ENCODE measurements at places on chromosomes 5 and 9.

- no peak for DNase-seq
Observed at GRCh38 chr9:87682085-87682484, 43.8 kb upstream of the CTSL start.

DNA sequence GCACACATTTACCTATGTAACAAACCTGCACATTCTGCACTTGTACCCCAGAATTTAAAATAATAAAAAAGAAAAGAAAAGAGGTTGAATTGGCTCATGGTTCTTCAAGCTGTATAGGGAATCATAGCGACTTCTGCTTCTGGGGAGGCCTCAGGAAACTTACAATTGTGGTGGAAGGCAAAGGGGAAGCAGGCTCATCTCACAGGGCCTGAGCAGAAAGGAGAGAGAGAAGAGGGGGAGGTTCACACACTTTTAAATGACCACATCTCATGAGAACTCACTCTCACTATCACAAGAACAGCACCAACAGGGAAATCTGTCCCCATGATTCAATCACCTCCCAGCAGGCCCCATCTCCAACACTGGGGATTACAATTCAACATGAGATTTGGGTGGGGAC is 214.6 kb downstream of the CDK5RAP2 start:
- DNase-seq: no peak

- DNase-seq: no peak
Observed at GRCh38 chr9:21993893-21994555, at the start of gene CDKN2A. TSS of gene CDKN2A (minus strand) at chr9:21994392.

DNA sequence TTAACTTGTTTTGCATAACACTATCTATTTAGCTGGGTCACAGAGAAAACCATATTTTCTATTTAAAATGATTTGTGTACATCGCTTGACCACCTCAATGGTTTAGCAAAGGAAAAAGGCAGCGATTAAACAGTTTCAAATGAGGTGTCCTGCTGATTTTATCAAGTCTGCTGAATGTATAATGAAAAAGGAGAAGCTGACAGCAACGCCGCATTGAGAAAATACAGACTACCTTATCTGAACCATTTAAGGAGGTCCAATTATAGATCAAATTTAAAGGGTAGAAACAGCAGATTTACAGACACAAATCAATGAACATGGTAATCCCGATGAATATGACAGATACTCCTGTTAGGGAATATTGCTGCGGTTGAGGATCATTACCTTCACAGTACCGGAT is 29.6 kb downstream of the PSMB7 start:
- no peak for DNase-seq

DNA sequence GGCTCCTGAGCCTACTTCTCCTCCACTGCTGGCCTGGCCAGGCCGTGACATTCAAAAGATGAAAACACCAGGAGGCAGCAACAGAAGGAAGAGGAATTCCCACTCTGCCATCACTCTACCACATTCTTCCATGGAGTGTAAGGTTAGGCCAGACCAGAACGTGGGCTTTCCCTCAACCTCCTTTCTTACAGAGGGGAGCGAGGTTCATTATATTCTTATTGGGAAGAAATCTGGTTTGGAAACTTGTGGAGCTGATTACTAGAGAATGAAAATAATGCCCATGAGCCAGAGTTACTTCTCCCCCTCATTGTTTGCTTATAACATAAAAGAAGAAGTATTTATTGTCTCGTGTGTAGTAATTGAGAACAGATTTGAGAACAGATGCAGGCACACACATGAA is 136.3 kb upstream of the BASP1 start:
- DNase-seq: peak; percentile 71

DNA sequence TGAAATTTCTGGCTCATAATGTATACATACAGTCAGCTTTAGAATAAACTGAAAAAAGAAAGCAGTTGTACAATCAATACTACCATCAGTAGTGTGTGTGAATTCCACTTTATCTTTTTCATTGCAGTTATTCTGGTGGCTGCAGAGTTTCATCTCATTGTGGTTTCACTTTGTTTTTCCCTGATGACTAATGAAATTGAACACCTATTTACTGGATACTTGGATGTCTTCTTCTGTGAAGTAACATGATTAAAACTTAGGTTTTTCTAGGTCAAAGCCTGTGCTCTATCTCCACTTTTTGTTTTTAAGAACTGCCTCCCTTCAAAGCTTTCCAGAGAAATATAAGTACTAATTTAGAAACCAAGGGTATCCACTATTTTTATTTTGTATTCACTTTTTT is 174.3 kb downstream of the TRPM3 start:
- no peak for DNase-seq

GRCh38 chr5:180070756-180071530 is 616 bp downstream of the RNF130 start:
- DNase-seq: no peak

GRCh38 chr9:112112941-112113681 is 62.0 kb downstream of the SUSD1 start:
- DNase-seq: no peak

DNA sequence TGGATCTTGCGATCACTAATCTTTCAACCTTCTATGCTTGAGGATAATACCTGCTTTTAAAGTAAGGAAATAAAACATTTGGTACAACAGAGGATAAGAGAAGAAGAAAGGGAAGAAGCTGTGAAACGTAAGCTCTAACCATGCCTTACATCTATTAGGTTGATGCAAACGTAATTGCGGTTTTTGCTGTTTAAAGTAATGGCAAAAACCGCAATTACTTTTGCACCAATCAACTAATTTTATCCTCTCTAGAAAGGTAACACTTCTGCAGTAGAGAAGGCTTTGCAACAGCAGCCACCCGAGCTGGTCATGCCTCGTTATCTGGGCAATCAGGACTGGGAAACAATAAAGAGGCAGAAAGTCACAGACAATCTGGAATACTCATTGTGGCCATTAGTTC is 224.1 kb downstream of the MED10 start:
- DNase-seq: no peak

DNA sequence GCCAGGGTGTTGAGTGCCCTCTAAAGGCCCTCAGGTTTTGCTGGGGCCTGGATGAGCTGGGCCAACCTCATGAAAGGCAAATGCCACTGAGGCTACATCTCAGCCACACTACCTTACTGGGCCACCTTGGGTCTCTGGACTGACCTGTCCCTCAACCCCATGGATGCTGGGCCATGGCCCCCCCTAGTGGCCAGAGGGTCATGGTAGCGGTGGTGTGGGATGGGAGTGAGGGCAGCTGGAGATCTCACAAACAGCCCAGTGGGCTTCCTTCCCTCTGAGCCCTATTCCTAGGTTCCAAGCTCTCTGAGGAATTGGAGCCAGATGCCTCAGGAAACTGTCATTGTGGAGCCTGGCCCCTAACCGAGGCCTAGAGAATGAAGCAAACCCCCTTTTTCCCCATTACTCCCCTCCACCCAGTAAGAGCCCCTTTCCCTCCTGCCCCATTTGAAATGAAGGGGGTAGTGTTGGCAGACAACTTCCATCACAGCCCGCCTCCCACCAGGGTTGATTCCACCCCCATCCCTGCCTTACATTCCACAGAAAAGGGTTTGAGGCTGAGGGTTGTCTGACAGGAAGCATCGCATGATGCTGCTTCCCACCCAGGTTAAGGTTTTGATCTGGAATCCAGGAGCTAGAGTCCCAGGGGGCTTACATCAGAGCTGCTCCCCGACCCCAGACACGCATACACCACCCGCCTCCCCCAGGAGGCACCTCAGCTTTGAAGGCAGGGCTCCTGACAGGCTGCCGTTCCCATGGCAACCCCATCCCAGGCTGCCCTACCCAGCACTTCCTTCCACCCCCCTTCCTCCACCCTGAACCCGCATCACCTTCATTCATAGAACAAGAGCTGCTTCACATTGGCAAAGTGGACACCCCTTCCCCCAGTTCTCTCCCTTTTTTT is 63.9 kb downstream of the PCDH1 start:
- no peak for DNase-seq

GRCh38 chr9:123225374-123225813 is 43.0 kb downstream of the STRBP start:
- peak; percentile 34 for DNase-seq

- DNase-seq: no peak
Observed at GRCh38 chr9:82549174-82549821, 513.6 kb downstream of the RASEF start.

GRCh38 chr9:129854588-129855110 is 19.4 kb downstream of the USP20 start:
- no peak for DNase-seq

GRCh38 chr9:84567805-84568204 is 101.7 kb upstream of the NTRK2 start:
- DNase-seq: no peak

DNA sequence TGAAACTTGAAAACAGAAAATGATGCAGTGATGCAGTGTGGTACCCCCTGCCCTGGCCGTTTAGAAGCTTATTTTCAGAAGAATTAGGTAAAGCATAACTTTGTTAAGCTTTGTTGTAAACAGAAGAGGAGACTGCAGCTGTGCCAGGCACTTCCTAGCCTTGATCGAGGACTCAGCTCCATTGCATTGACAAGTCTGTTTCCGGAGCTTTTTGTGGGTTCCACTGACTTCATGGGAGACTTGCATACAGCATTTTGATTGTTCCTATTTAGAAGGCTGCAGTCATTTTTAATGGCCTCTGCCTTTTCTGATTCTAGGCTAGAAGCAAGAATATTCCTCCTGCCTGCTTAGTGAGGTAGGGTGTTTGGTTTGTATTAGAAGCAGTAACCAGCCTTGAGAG is 12.3 kb downstream of the MVB12B start:
- DNase-seq: no peak

- DNase-seq: peak; percentile 4
Observed at GRCh38 chr5:43601454-43602260, 1.3 kb upstream of the NNT start.

DNA sequence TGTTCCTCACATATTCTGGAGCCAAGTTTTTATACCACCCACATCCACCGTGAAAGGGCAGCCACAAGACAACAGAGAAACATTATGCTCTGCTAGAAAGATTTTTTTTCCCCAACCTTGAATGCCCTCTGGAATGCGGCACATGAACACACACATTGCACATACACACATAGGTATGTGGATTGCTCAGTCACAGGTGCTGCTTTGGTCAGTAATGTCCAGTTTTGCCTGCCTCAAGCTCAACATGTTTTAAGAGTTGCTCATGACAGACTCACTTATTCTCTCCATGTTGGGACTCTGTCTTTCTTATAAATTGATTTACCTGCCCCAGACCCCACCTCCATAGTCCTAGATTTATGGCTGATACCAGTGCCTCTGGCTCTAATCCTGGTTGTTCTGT is 138.0 kb upstream of the ASTN2 start:
- no peak for DNase-seq

GRCh38 chr9:7984203-7984602 is 184.6 kb upstream of the DMAC1 start:
- no peak for DNase-seq

- no peak for DNase-seq
Observed at GRCh38 chr5:138536665-138537315, 6.2 kb downstream of the ETF1 start.

GRCh38 chr9:123725389-123725788 is 204.5 kb downstream of the DENND1A start:
- DNase-seq: peak; percentile 13

GRCh38 chr5:130978475-130978874 is 186.6 kb downstream of the HINT1 start:
- no peak for DNase-seq

- no peak for DNase-seq
Observed at GRCh38 chr5:17223367-17224185, 6.1 kb downstream of the BASP1 start.

GRCh38 chr5:34583167-34583566 is 73.0 kb upstream of the RAI14 start:
- DNase-seq: no peak

- no peak for DNase-seq
Observed at GRCh38 chr5:179262126-179262920, 82.9 kb downstream of the ADAMTS2 start.

DNA sequence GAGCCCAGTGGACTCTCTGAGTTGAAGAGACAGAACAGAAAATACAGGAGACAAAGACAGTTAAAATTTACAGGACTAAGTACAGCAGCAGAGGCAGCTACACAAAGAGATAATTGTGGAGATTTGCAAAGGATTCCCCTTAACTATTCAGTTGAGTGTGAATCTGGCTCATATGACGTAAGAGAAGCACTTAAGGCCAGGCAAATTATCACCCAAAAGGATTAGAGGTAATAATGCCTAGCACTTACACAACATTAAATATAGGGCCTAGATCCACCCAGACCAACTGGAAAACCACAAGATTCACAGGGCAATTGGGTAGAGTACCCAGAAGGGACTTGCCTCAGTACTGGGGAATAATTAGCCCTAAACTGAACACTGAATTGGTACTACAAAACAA is 41.3 kb downstream of the ADAMTS6 start:
- no peak for DNase-seq

DNA sequence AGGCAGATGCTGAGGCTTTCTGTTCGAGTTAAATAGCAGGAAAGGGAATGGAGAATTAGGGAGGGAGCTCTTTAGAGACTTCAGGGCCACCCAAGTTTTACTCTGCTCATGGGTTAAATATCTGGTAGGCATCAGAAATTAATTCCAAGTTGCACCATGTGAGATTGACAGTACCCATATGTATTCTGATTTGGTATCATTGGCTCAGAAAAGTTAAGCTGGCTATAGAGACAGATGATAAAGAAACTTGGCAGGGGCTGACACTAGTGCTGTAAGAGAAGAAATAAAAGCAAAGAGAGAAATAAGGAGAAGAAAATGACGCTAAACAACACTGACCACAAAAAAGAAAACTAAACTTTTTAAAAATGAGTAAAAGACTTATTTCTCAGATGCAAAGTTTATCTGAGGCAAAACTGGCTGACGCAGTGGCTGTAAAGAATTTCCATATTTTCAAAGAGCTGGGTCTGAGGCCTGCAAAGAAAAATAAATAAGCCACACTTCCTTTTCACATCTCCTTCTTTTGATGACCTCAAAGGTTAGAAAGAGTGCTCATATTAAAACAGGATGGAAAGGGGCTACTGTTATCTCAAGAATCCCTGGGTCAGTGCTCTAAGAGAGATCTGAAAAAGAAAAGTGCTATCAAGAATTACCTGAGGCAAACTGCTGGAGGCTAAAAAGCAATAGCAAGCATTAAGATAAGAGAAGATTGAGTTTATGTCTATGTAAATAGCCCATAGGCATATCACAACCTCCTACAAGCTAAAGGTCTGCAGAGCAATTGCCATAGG is 399.0 kb upstream of the MEF2C start:
- DNase-seq: no peak

- DNase-seq: no peak
Observed at GRCh38 chr9:69759021-69759420, 790 bp downstream of the PTAR1 start.

DNA sequence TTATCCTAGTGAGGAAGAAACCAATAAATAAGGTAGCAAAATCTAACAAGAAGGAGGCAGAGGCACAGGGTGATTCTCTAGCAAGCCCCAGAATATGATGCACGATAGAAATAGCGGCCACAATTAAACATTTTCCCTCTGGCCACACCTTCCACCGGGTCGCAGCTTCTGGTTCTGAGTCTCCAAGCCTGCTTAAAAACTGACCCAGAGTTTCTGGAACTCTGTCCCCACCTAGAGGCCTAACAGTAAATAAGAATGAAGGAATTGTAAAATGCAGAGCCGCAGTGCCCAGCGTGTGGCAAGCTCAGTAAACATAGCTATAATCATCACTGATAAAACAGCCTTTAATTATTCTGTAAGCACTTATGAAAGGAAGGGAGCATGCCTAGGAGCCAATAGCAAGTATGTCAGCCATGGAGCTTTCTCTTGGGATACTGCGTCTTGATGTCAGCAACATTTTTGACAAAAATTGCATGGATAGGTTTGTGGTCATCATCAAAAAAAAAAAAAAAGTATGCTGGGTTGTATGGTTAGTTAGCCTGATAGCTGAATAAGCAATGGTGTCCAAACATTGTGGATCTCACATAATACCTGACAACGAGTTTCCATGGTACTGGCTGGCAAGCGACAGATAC is 465.5 kb downstream of the DNAH5 start:
- peak; percentile 20 for DNase-seq
